ENCODE measurements at places on chromosomes 5 and 9.

- DNase-seq = no peak
Observed at GRCh38 chr5:73296772-73297171, 123.8 kb downstream of the TMEM174 start.

DNA sequence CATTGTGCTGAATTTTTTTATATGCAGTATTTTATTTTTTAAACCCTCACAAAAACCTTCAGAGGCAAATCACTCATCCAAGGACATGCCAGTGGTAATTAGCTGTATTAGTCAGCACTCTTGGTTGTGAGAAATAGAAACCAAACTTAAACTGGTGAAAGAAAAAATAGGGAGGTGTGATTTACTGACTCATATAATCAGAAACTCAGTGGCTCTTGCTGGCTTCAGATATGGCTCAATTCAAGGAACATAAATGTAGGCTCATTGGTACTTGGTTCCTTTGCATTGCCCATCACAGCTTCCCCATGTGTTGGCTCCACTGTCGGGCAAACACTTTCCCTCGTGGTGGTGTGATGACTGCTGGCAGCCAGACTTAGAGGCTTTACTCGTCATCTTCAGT is 497.2 kb downstream of the MAT2B start:
- no peak for DNase-seq

DNA sequence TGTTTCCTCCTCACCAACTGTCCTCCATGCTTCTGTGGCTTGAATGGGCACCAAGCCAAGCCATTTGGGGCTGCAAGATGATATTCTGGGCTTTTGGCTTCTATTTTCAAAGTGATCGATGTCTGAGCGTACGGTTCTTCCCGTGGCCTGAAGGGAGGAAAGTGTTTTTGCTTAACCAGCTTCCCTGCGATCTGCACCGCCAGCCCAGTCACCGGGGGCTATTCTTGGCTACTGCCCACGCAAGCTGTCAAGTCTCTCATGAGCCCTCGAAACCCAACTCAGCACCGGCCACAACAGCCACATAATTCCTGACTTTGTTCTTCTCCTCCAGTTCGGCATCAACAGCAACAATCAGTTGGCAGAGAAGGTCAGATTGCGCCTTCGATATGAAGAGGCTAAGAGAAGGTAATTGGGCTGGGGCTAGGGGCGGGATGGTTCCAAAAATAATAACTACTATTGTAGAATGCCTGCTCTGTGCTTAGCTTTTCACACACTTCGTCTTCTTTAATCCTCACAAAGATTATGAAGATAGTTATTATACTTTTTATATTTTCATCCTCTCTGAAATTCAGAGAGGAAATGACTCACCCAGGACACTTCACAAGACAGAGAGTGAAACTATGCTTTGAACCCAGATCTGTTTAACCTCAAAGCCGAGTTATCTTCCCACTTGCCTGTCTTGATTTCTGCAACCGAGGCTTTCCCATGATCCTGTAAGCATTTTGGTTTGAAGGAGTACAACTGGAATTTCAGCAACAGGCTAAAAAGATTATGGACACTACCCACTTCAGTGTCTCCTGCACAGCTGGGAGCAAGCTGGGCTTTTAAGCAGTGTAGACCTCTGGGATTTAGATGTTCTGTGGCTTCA is 76.4 kb upstream of the RARS1 start:
- peak; percentile 62 for DNase-seq

GRCh38 chr9:5205071-5205470 is 19.6 kb upstream of the INSL6 start:
- DNase-seq = no peak

- DNase-seq = no peak
Observed at GRCh38 chr5:44388321-44389089, 715 bp downstream of the FGF10 start.

DNA sequence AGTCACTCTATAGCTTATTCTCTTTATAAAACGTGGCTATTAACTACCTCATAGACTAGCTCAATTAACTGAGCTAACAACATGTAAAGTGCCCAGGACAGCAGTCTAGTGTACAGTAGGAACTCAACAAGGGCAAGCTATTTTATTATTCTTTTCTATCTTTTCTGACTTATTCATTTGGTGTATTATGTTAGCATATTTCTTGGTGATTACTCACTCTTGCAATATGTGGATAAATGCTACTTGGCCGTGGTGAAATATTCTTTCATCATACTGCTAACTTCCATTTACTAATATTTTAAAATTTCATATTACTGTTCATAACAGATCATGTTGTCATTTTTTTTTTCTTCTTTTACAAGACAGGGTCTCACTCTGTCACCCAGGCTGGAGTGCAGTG is 4.9 kb downstream of the SLC25A51 start:
- DNase-seq = no peak

GRCh38 chr5:88808153-88808552 is 74.8 kb downstream of the MEF2C start:
- DNase-seq = no peak

DNA sequence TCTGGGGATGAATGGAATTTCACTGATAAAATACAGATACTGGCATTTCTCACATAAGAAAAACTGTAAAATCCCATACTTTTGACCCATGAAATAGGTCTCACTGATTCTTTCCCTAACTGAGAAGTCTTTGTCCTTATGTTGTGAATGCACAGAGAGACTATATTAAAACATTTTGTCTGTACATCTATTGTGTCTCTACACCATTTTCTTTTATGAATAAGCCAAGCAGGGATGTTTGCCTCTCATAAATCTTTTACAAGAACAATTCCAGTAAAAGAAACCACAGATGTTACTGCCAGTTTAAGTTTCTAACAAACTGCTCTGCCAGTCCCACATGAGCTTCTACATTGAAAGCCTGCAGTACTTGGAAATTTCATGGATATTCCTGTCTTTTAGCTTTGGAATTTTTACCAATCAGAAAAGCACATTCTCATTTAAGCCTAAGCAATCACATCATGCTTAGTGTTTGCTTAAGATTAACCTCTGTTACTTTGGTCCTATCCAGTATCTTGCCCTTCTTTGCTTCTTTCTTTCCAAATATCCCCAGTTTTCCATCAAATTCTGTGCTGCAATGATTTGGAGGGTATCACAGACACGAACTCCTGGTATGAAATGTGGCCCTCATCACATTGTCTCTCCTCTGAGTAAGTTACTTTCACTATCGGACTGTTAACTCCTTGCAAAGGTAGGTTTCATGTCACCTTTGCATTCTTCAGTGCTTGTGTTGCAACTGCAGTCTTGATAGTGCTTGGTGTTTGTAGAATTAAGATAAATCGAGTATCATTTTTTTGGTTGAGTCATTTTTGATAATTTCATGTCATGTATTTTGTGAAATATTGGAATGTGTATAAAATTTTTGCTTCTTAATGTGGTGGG is 415.1 kb upstream of the ADAMTSL1 start:
- no peak for DNase-seq

GRCh38 chr5:59421986-59422941 is 471.3 kb downstream of the PDE4D start:
- no peak for DNase-seq

GRCh38 chr9:121844098-121844497 is 192.7 kb downstream of the DAB2IP start:
- DNase-seq = no peak

- no peak for DNase-seq
Observed at GRCh38 chr9:113125386-113126035, 25.3 kb upstream of the SLC31A2 start.

DNA sequence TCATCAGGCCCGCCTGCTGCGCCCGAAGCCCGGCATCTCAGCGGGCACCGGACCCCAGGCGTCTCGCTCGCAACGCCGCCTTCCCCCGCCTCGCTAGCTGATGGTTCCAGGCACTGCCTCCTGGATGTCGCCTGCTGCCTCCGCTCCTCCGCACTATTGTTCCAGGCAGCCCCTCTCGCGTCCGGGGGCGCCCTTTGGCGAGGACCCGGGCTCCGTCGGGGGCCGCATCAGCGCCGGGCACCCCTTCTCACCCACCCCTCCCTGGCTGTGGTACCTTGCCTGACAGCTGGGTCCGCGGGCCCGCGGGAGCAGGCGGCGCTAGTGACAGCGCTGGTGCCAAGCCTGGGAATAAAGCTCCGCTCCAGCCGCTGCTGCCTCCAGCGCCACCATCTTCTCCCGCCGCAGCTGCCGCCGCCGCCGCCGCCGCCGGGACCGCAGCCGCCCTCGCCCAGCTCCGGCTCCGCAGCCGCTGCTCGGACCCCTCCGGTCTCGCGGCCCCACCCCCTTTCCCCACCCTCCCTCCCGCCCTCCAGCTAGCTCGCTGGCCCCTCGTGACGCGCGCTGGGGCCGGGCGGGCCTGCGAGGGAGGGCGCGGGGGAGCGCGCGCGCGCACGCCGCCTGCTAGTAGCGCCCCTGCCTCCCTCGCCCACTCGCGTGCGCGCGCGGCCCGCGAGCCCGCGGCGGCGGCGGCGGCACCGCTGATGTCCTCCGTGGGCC is at the start of gene APBA1:
Gene APBA1, minus strand, starts transcription at position 493 of the 717 bp plus-strand sequence.
- peak; percentile 82 for DNase-seq

GRCh38 chr5:179488975-179489374 is 61.4 kb upstream of the RUFY1 start:
- DNase-seq = no peak

- DNase-seq = no peak
Observed at GRCh38 chr5:94463739-94464138, 154.7 kb downstream of the KIAA0825 start.

DNA sequence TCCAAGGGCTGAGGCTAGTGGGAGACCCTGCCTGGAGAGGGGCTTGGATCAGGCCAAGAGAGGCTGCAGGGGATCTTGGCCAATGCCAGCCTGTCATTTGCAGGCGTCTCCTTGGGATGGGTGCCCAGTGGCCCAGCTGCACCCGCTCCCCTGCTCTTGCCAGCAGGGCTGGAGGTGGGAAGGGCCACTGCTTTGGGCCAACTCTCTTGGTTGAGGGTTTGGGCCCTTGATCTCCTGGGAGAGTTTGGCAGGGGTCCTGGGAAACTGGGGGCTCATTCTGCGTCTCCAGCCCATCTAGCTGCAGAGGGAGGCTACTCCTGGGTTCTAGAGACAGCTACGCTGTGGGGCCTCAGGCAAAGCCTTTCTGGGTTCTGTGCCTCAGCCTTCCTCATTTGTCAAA is 10.5 kb downstream of the PSD2 start:
- no peak for DNase-seq

GRCh38 chr9:5593904-5594303 is 35.0 kb upstream of the RIC1 start:
- DNase-seq = no peak

- no peak for DNase-seq
Observed at GRCh38 chr5:180399401-180400215, 46.5 kb upstream of the GFPT2 start.

DNA sequence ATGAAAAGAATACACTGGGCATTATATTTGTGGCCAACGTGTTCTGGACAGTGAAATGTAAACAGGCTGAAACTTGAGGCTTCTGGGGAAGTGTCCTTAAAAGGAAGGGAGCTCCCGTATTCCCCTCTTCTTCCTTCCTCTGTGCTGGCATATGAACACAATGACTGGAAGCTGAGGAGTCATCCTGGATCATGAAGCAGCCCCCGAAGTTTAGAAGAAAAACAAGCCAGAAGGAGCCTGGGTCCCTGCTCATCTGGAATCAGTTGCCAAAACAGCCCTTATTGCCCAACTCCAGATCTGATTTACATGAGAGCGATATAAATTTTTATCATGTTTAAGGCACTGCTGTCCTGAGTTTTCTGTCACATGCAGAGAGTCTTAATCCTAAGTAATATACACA is 65.4 kb upstream of the SLC1A1 start:
- DNase-seq = no peak

- DNase-seq = no peak
Observed at GRCh38 chr5:74196233-74196632, 444.3 kb downstream of the ENC1 start.

All from activated CD4-positive, alpha-beta T cell treated with anti-CD3 and anti-CD28 coated beads, Interleukin-2, amount 10 ng/mL, durations not matched to agents 24 days and 14 days (primary cell).